Left hindlimb (tissue), 1 donor: ENCODE measurements at places on chromosomes 2 and 18.

DNA sequence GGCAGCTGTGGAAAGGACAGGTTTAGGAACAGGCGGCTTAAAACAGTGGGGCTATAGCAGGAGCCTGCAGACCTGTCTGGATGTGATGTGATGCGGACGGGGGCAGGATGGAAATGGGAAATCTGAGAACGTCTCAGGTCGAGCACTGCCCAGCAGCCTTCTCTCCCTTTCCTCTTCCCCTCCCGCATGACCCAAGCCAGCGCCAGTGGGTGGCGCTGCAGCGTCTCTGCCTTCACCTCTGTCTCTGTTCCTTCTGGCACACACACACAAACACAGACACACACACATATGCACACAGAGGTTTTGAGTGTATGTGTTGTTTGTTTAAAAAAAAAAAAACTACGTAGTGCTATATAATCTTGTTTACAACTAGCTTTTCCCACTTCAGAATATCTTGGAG lies 82.0 kb upstream of the SLC66A3 start:
- DNase-seq: no peak

- no peak for DNase-seq
Measured at GRCh38 chr2:231927566-231927890, 1.3 kb upstream of the NPPC start.

DNA sequence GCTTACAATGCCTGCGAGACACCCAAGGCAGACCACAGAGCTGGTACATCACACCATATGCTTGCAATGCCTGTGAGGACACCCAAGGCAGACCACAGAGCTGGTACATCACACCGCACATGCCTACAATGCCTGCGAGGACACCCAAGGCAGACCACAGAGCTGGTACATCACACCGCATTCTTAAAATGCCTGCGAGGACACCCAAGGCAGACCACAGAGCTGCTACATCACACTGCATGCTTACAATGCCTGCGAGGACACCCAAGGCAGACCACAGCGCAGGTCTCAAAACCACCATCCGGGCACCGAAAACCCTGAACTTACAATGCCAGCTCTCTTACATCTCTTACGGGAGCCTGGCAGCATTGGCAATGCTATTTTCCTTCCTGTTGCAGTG lies 799.6 kb downstream of the GALR1 start:
- DNase-seq: no peak

- DNase-seq: no peak
Measured at GRCh38 chr18:30967701-30968100, 74.8 kb downstream of the DSC3 start.

DNA sequence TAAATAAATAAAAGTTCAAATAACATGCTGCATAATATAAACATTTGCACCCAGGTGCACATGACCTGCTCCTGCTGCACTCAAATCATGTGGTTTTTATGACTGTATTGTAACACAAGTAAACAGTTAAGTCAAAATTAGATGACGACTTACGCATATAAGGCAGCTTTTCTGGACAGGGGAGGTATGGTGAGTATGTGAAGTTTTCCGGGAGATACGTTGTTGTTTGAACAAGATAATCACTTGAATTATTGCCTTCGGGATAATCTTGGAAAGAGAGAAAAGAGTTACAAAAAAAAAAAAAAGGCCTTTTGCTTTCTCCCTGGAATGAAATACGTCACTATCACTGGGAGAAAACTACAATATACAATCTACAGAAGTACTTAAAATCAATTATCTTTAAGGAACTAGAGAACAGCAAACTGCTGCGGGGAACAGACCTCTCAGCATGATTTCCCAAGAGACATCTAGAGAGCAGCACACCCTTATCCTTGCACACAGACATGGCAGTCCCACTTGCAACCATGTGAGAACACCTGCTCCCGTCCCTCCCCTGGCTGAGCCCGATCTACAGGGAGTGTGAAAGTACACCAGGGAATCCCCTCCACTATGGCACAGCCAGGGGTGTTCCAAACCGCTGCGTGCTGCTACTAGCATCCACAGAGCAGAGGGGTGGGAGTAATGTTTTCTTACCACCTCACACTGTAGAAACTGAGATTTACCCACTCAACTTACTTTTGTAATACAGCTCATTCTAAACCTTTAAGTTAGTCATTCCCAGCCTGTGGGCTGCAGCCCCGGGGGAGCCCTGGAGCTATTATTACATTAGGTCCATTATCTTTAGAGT lies 26.3 kb downstream of the B4GALT6 start:
- no peak for DNase-seq

DNA sequence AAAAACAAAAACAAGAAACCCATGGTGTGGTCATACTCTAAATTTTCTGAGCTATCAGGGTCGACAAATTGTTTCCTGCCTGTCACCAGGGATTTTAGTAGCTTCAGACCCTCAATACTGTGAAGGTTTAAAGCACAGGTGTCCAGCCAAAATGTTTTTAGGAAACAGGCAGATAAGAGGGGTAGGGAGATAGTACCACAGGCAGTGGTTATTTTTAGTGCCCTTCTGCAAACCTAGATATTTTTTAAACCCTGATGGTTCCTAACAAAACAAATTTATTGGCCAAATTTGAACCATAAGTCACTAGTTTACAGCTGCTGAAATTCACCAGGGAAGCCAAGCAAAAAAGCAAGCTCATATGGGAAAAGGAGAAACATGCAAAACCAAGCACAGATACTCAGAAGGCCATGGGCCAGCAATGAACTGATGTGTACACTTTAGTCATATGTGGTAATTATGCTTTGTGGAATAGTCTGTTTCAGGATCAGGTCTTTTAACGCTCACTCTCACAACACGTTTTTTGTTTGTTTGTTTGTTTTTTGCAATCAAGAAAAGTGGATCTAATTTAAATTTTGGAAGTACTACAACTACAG lies 156.8 kb upstream of the STK17B start:
- DNase-seq: no peak

- DNase-seq: no peak
Measured at GRCh38 chr2:120108749-120109148, 95.9 kb downstream of the EPB41L5 start.

GRCh38 chr18:61653823-61654551 lies 238.8 kb downstream of the RNF152 start:
- no peak for DNase-seq

GRCh38 chr2:60422826-60423483 lies 130.5 kb downstream of the BCL11A start:
- DNase-seq: no peak

GRCh38 chr2:55441280-55441892 lies 21.7 kb upstream of the CCDC88A start:
- DNase-seq: no peak

DNA sequence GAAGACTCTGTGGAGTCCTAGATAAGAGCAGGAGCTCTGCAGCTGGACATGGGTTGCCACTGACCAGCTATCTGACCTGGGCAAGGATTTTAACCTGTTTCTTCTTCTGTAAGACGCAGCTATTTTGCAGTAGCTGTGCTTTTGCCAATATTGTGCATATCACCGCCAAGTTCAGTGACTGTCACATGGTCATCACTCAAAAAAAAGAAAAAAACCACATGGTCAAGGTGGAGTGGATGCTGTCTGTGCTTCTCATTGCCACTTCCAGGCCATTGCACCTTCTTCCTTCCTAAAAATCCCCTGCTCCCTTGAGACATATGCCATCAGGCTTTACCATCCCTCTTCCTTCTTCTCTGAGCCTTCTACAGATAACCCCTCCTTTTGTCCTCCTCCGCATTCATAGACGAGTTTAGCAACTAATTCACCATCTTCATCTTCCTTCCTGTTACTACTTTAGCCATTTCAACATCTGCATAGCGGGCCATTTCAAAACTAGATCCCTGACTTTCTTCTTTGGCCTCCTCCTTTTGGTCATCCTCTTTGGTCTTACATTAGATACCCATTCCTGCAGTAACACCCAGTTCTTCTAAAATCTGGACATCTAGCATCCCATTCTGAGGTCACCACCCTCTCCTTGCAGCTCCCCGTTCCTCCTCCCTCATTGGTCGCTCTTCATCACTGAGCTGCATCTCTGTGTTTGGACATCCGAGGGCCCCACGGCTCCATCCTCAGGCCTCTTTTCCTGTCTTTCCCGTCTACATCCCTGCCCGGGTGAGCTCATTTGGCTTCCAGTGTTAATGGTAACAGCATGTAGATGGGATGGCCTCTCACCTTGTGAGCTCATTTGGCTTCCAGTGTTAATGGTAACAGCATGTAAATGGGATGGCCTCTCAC lies 17.8 kb downstream of the RNF144A start:
- no peak for DNase-seq

DNA sequence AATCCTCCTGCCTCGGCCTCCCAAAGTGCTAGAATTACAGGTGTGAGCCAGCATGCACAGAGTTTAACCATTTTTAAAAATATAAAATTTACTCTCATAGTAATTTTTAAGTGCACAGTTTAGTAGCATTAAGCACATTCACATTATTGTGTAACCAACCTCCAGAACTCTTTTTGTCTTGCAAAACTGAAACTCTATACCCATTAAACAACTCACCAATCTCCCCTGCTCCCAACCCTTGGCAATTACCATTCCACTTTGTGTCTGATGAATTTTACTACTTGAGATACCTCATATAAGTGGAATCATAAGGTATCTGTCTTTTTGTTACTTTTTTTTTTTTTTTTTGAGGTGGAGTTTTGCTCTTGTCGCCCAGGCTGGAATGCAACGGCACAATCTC lies 112.5 kb downstream of the BMPR2 start:
- no peak for DNase-seq

- no peak for DNase-seq
Measured at GRCh38 chr18:10141559-10141958, 227.7 kb downstream of the VAPA start.

GRCh38 chr2:203909261-203909967 lies 27.1 kb upstream of the ICOS start:
- peak; percentile 66 for DNase-seq

GRCh38 chr2:236400594-236401360 lies 136.6 kb upstream of the ASB18 start:
- DNase-seq: no peak

DNA sequence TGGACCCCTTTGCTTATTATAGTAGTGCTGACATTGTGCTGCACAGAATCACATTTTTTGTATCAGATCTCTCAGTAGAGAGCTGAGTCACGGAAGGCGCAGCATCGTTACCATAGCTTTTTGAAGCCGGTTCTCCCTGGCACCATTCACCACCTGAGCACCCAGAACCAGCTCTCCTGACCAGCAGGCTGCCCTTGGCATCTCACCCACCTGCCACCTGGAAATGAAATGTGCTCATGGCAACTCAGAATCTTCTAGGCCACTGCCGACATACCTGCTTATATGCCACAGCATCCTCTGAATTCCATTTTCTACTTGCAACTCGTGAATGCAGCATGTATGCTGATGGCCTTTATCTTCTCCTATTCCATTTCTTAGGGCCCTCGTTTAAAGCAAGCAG lies 62.7 kb downstream of the COA5 start:
- DNase-seq: no peak

GRCh38 chr2:102929721-102930120 lies 167.9 kb downstream of the TMEM182 start:
- DNase-seq: no peak

DNA sequence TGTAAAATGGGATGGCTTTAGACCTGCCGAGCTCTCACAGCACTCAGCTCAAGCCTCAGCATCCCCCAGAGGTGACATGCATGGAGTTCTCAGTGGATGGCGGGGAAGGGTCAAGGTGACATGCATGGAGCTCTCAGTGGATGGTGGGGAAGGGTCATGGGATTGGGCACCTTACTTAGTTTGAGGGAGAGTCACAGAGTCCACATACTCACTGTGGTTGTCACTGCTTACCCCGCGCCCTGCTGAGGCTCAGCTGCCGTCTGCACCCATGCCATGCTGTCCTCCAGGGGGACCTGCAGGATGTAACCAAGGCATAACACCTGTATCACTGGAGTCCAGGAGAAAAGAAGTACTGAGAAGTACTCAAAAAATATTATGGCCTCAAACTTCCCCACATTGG lies 112.2 kb upstream of the TPO start:
- DNase-seq: no peak

- DNase-seq: no peak
Measured at GRCh38 chr2:31192851-31193392, 24.4 kb downstream of the CAPN14 start.

GRCh38 chr2:220935789-220936321 lies 636.2 kb downstream of the EPHA4 start:
- no peak for DNase-seq

DNA sequence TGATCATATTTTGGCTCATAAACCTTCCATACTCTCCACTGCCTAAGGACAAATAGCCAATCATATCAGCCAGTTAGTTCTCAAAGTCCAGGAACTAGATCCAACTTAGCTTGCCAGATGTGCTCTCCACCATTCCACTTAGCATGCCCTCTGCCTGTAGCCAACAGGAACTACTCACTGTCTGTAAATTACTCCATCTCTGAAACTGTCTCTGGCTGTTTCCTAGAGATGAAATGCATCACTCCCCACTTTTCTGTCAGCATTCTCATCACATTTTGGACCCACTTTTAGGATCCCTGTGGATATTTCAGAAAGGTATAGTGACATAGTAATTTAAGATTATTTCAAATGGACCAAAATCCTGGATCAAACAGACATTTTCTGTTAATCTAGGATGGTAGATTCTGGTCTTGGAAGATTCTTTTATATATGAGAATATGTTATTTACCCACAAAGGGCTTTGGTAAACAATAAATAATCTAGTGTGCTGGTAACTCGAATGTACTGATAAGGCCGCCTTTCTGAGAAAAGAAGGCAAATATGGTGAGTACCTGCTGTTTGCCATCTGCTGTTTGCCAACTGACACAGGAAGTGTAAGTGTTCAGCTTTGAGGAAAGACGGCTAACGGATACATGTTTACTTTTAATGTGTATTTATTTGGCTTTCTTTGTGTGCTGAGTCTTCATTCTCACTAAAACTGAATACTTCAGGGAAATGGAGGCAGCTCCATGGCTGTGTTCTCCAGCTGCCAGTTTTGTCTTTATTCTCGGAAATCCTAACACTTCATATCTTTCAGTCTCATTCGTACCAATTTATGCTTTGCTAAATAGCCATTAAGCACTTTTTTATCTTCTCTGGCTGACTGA lies 79.5 kb downstream of the EVA1A start:
- no peak for DNase-seq

DNA sequence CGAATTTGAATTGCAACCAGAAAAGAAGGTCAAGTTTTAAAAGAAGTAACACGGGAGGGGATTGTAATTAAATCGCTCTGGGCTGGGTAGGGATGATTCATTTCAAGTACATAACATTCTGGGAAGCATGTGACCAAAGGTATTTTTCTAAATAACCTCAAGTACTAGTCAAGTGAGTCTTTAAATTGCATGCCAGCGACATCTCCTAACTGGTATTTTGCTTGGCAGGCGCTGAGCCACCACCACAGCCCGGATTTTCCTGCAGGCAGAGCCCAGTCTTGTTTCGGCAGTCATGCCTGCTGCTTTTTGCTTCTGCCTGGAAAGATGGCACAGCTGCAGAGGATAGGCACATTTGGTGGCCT lies 33.7 kb upstream of the NPAS2 start:
- DNase-seq: peak; percentile 74

- no peak for DNase-seq
Measured at GRCh38 chr2:32553829-32554432, 73.9 kb upstream of the TTC27 start.

DNA sequence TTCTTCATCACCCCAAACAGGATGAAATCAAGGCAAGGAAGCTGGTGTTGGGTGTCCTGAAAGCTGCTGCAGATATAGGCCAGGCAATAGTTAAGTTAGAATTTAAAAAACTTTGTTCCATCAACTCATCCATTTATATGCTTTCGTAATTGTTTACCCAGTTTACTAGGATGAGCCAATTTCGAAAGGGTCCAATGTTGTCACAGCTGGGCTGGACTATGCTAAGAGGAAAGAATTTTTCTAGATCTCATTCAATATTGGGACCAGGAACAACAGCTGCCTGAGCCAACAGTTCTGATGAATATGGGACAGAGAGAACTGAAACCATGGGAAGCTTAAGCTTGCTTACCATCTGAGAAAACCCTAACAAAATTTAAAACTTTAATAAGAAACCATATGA lies 21.6 kb upstream of the SP3 start:
- no peak for DNase-seq
